ENCODE measurements at places on chromosomes 4 and X.

DNA sequence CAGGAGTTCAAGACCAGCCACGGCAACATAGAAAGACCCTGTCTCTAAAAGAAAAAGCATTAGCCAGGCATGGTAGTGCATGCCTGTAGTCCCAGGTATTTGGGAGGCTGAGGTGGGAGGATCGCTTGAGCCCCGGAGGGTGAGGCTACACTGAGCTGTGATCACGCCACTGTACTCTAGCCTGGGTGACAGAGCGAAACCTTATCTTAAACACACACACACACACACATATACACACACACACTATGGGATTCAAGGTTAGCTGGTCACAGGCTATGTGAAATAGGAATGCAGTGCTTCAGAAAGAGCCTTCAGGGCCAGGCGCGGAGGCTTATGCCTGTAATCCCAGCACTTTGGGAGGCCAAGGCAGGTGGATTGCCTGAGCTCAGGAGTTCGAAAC, 23.5 kb downstream of the NLGN3 start:
- no peak for DNase-seq

- DNase-seq = no peak
Measured at GRCh38 chr4:117428536-117428935, 343.2 kb upstream of the TRAM1L1 start.

DNA sequence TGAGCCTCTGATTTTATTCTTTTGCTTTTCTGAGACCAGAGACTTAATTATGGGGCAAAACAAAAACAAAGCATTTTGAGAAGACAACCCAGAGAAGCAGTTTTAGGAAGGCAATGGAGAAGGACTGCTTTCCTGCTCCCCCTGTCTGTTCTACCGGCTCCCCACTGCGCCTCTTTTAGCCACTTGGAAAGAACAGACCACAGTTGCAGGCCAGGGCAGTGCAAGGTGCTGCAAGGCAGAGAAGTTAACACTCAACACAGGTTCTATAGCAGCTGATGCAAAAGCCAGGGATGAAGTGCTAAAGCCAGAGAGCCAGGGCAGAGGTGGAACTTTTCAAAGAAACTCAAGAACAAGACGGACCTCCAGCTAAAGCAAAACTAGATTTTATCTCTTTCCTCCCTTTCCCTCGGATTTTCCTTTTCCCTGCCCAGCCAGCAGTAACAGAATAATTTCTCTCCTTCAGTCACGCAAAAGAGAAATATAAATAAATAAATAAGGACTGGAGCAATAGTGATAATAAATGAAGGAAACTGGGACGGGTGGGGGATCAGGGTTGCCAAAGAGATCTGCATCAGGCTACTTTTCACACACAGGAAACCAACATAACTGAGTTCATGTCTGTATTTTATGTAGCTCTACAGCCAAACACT, 10.4 kb downstream of the SH3RF1 start:
- DNase-seq = no peak

DNA sequence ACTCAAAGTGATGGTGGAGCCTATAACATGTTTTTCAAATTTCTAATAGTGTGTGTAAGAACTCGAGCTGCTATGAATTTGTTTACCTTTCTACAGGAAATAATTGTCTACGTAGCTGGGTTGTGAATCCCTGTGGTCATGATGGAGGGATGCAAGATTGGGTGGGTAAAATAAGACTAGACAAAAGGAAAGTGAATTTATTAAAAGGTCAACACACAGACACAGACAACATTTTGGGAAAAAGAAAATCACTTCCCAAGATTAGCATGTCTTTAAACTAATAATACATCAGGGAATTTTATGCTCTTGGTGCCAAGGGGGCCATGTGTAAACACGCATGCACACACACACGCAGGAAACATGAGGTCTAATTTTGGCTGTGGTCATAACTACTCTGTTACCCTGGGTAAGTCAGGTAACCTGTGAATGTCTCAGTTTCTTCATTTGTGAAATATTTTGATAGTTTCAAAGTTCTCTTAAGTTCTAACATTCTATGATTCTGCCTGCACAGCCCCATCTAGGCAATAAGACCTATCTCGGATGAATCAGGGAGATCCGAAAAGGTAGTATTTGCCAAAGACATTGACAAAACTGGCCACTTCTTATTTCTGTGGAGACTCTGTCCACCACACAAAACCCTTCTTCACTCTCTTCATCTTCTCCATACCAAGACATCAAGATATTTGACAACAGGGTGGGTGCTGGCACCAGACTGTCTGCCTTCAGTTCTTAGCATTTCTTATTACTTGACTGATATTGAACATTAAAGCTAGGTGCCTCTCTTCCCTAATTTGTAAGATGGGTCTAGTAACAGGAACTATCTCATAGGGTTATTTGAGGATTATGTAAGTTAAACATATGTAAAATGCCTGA, 1.6 kb upstream of the UNC5C start:
- no peak for DNase-seq

GRCh38 chr4:176721459-176721858, 71.3 kb downstream of the VEGFC start:
- no peak for DNase-seq

GRCh38 chrX:153931151-153931550, 3.7 kb downstream of the NAA10 start:
- DNase-seq = no peak

DNA sequence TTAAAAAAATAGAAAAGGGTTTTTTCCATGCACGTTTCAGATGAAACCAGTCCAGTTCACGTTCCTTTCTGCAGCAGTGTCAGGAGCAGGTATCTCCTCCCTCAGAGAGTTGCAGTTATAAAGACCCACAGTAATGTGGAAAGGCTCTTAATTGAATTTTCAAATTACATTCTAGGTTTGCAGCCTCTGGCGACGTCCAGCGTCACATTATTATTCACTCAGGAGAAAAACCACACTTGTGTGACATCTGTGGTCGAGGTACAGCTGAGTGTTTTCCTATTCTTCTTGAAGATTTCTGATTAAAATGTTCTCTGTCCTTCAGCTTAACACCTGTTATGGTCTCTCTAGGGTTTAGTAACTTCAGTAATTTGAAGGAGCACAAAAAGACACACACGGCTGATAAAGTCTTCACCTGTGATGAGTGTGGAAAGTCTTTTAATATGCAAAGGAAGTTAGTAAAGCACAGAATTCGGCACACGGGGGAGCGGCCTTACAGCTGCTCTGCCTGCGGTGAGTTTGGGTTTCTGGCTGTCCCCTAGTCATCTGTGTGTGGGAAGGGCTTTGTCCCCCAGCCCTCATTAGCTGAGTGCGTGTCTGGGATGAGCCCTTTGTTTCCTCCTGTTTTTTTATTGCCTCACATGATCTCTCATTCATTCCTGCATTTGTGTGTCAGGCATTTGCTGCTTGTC, 25.6 kb downstream of the ZBTB49 start:
- no peak for DNase-seq

DNA sequence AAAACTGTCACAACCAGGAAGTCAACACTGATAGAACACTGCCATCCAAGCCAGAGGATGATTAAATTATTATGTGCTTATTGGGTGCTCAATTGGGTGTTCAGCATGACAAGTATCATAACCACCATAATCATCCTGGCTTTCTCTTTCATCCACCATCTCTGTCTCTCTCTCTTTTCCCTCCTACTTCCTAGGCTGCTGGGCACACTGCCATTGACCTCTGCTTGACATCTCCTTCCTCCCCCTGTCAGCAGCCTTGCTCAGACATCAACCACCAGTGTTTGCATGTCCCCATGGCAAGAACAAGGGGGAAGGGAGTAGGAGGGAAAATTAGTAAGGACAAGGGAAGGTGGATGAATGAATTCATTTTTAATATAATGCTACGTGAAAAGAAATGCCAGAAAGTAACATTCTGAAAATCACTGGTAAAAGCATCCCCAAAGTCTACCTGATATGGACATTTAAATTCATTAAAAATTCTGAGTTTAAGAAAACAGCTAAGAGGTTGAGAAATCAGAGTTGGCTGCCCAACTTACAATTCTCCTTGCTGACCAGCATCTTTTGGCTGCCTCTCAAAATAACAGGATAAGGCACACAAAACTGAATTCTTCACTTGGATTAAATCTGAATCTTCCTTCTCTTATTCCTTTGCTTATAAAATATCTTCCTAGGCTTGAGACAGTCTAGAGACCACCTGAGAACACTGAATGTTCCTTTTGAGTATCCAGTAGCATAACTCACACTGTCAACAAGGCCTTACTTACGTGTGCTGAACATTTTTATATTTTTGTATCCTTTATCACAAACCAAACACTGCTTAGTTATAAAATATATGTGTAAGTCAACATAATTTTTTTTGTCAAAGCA, 48.5 kb downstream of the SNCA start:
- no peak for DNase-seq

DNA sequence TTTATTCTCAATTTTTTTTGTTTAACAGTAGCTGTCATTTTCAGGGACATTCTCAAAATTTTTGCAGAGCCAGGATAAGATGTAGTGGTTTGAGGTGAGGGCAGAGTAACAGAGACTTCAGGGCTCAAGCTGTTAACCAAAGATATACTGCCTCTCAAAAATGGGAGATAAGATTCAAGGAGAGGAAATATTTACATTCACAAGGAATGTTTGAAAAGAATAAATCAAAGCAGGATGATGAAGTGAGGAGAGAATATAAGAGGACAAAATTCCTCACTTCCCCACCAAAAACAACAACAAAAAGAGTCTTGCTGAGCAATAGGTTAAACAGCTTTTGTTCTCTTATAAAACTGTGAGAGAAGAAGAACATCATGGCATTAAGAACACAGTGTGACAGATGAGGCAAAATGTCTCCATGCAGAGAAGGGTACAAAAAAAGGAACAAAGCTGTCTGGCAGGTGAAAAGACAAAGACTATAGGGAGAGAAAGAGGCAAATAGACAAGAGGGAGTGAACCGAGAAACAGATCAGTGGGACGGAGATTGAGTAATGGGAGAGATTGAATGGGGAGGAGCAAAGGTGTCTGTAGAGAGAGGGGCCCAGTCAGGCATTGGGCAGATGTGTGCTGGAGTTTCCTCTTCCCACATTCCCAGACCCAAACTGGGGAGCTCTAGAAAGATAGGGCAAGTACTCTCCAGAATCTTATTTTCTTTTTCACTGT, 106.1 kb upstream of the TMEM150C start:
- DNase-seq = no peak

GRCh38 chr4:185920171-185920570, 108.2 kb upstream of the SORBS2 start:
- no peak for DNase-seq

DNA sequence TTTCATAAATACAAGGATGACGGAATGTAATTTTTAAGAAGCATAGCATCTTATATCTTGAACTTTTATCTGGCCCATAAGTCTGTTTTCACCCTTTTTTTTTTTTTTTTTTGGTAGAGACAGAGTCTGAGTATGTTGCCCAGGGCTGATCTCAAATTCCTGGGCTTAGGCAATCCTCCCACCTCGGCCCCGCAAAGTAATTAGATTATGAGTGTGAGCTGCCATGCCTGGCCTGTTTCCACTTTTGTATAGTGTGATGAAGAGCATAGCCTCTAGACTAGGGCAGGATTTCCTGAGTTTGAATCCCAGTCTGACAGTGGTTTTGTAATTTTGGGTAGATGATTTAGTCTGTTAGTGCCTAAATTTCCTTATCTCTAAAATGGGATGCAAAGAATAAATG, 11.0 kb downstream of the STIM2 start:
- DNase-seq = no peak

DNA sequence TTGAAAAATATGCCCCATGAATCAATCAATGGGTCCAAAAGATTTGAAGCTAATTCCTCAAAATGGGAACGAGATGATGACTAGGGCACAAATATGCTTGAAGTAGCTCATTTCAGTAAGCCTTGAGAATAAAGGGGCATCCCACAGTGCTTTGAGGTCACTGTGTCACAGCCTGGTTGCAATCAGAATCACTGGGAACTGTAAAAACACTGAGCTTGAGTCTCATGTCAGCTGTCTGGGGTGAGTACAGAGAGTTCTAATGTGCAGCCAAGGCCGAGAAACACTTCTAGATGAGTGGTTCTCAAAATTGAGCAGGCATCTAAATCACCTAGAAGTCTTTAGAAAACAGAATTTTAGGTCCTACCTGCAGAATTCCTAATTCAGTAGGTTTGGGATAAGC, 120.5 kb upstream of the EGFL6 start:
- DNase-seq = no peak

DNA sequence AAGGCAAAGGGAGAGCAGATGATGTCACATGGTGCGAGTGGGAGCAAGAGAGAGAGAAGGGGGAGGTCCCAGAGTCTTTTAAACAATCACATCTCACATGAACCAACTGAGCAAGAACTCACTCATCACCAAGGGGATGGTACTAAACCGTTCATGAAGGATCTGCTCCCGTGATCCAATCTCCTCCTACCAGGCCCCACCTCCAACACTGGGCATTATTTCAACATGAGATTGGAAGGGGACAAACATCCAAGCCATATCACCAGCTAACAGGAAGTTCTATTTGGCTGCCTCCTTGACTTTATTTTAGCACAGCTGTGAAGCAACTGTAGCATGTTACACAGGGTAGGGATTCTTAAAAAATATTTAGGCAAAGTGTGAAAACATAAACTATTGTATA, 102.5 kb downstream of the DDIT4L start:
- DNase-seq = no peak

- no peak for DNase-seq
Measured at GRCh38 chr4:166655705-166656104, 578.6 kb downstream of the SPOCK3 start.

- no peak for DNase-seq
Measured at GRCh38 chrX:88937616-88938015, 190.6 kb downstream of the CPXCR1 start.

DNA sequence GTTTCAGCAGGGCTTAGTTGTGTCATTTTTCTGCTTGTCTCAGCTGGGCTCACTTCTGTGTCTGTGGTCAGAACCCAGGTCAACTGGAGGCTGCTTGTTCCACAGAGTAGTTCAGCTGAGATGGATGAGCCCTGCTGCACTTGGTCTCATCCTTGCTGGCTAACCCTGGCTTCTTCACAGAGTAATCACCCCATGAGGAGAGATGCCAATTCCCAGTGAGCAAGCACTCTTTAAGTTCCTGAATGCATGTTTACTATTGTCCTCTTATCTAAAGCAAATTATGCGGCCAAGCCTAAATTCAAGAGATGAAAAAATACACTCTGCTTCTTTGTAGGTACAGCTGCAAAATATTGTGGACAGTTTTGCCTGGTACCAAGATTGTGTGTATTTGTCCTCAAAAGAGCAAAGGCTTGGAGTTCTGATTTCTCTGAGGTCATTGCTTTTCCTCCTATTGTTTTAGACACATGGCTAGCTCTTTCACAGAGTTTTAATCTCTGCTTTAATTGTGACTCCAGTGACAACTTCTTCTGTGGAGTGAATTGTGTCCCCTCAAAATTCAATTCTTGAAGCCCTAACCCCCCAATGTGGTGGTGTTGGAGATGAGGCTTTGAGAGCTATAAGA, 236.6 kb upstream of the ANKRD50 start:
- no peak for DNase-seq

All from activated CD4-positive, alpha-beta T cell treated with anti-CD3 and anti-CD28 coated beads, Interleukin-2, amount 50 U/mL, for 16 hours (primary cell).